CD4-positive, alpha-beta T cell treated with Interleukin-4 for 1 hour (primary cell): ENCODE measurements at places on chromosomes 5 and 9.

DNA sequence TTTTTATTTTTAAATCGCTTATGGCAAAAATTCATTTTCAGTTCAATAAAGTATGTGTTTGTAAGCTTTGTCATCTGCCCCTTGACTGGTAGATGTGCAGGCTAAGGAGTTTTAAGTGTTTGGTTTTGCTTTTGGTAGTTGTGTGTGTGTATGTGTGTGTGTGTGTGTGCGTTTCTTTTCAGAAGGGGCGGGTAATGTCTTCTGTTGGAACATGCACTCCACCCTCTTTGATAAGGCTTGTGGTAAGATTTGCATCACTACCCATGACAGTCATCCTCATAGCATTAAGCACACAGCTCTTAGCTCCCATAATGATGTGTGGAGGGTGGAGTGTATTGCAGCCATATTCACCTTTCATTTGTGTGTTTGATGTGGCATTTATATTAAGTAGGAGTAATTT, 92.1 kb upstream of the FSD1L start:
- peak; percentile 18 for DNase-seq

DNA sequence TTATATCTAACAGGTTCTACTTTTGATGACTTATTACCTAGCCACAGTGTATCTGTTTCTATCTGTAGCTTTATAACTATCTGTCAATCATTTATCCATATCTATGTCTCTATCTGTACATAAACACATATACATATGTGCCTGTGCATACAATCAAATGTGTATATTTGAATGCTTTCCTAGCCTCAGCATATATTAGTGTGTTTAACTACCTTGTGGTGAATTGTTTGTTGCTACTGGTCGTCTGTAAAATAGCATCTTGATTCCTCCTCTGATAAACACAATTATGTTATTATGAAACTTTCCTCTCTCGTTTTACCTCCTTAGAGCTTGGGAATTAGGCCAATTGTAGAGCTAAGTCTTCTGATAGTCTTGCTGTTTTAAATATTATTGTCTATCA, 44.4 kb downstream of the PARP8 start:
- DNase-seq, result no peak

- peak; percentile 13 for DNase-seq
Observed at GRCh38 chr9:37992924-37993349, 76.1 kb downstream of the SHB start.

DNA sequence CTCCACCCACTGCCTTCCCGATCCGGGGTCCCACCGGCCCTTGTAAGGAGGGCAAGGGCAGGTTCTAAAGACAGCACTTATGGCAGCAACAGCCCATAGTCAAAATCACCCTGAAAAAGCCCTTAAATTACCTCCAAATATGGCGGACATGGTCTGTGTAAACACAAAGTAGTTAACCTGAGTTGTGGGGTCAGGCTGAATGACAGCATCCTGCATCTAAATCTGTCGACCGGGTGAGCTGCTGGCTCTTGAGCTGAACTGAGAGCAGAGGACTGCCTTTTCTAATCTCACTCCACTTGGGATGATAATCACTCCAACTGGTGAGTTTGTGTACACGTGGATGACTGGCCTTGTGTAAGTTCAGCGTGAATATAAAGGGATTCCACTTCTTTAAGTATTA, 249.6 kb downstream of the DENND1A start:
- DNase-seq, result no peak

DNA sequence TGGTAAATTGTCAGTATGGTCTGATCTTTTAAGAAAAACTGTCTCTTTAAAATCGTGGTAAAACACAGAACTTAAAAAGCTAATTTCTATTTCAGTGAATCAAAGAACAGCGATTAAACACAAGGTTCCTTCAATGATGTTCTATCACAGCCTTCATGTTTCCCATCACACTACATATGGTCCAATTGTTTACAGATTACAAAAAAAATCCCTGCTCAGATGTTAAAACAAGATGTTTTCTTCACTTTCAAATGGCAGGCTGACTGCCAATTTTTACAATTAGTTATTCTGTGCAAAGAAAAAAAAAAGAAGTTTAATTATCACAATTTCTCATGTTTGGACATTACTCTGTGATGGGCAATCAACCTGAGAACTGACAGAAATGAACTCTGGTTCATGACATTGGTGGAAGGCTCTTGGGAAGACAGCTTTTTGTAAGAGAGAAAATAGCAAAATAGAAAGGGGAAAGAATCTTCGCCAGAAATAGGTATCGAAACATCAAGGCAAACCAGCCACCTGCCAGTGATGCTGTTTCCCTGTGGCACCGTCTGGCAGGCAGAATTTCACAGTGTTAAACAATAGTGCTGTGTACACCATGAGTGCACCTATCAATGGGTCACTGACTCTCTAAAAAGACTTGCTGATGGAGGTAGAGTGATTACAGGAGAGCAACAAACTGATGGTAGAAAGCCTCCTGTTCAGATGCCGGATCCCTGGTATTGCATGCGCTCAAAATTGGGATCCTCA, 1020.0 kb upstream of the ARRDC3 start:
- no peak for DNase-seq

GRCh38 chr9:118129541-118129940, 425.3 kb downstream of the TLR4 start:
- no peak for DNase-seq

- no peak for DNase-seq
Observed at GRCh38 chr5:103993031-103993430, 430.4 kb upstream of the NUDT12 start.

DNA sequence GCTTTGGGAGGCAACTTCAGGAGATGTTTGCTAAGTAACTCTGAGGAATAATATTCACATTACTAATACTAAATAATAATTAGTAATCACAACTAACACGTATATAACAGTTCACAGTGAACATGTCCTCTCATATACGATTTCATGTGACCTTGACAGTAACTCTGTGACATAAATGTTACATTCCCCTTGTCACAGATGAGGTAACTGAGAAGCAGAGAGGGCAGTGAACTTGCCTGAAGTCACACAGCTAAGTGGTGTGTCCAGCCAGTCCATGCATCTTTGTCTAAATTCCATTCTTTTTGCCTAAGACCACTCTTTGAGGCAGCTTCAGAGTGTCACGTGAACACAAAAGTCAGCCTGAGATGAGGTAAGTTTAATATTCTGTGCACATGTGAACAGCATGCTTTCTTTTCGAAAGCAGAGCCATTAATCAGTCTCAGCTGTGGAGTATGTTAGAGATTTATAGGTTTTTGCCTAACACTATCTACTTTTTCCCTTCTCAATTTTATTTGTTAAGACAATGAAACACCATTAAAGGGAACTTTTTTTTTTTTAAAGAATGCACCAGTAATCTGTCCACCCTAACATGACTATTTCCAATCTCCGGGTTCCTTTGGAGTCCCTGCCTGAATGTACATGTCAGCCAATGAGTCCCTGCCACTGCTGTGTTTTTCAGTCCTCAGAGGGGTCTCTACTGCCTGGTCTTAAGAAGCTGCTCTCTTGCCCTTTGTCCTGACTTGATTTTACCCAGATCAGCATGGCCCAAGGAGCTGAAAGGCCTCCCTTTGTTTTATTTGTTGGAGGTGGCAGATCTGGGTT, 43.5 kb downstream of the SH3PXD2B start:
- DNase-seq, result no peak

DNA sequence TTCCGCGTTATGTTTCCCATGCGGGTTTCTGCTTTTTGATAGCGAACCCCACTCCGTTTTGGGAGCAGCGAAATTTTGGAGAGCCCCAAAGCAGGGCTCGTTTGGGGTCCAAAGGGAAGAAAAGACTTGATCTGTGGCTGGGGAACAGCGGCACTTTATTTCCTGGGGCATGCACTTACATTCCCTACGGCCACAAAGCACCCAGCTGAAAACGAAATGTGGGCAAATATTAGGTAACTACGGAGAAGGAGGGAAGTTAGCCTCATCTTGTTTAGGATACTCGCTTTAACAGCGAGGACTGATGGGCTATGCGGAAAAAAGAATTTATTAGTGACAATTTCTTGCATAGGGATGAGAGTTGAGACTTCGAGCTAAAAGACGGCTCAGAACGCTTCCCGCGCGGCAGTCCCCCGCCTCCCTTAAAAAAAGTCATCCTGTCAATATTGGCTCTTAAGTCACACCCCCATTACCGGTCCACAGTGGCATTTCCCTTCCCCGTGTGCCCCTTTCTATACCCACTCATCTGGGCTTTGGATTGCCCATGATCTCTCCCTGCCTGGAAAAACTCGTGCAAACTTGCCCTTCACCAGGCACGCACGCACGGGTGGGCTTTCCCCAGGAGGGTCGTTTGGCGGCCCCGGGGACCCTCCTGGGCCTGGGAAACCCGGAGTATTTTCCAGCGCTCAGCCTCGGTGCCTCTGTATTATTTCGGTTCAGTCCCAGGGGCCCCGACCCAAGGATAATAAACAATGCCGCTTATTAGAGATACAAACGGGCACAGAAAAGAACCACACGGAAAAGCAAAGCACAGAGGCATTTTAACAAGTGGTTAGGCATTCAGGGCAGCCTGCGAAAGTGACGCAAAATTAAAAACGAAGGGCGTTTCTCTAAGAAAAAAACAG, 35.8 kb upstream of the NFIB start:
- no peak for DNase-seq

DNA sequence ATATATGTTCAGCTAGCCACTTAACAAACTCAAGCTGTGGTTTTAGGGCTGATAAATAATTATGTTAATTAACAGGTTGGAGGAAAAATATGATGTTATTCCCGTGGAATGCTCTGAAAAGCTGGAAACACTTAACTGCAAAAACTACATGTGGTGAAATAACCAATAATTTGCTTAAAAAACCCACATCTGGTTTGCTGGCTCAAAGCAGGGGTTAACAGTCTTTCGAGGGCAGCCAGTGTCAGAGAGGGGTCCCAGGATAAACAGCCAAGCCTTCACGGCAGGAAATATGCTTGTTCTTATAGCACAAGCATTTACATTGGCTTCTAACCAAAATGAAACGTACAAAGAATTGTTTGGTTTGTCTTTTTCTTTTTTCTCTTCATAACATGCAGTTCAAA, 254.0 kb upstream of the GAS1 start:
- DNase-seq, result no peak

GRCh38 chr9:100071271-100071670, 27.5 kb downstream of the ERP44 start:
- DNase-seq, result no peak

- DNase-seq, result no peak
Observed at GRCh38 chr9:27351438-27351837, 54.5 kb upstream of the EQTN start.

DNA sequence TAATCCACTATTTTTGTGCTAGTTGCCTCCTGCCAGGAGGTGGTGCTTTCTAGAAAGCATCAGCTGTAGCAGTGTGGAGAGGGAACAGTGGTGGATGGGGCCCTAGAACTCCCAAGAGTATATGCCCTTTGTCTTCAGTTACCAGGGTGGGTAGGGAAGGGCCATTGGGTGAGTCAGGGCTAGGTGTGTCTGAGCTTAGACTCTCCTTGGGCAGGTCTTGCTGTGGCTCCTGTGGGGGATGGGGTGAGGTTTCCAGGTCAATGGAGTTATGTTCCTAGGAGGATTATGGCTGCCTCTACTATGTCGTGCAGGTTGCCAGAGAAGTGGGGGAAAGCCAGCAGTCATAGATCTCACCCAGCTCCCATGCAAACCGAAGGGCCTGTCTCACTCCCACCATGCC, 11.3 kb upstream of the ADAMTS12 start:
- no peak for DNase-seq

DNA sequence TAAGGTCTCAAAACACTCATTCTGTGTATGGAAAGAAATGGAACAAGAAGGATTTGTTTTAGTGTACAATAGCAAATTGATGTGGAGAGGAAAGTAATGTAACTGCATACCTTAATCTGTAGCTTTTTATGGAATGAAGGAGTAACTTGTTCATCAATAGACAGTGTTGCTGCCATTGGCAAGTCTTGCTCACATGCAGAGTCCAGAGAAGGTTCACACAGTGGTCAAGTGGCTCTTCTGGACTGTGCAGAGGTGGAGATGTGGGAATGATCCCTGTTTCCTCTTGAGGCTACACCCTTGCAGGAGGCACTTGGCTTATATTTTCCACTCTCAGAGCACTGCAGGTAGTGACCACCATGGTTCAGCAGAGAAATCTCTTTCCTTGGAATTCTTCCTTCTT, 132.9 kb upstream of the ANKH start:
- no peak for DNase-seq

GRCh38 chr9:129330711-129331492, 152.8 kb upstream of the IER5L start:
- no peak for DNase-seq

- no peak for DNase-seq
Observed at GRCh38 chr9:135035781-135036760, 51.4 kb upstream of the OLFM1 start.

DNA sequence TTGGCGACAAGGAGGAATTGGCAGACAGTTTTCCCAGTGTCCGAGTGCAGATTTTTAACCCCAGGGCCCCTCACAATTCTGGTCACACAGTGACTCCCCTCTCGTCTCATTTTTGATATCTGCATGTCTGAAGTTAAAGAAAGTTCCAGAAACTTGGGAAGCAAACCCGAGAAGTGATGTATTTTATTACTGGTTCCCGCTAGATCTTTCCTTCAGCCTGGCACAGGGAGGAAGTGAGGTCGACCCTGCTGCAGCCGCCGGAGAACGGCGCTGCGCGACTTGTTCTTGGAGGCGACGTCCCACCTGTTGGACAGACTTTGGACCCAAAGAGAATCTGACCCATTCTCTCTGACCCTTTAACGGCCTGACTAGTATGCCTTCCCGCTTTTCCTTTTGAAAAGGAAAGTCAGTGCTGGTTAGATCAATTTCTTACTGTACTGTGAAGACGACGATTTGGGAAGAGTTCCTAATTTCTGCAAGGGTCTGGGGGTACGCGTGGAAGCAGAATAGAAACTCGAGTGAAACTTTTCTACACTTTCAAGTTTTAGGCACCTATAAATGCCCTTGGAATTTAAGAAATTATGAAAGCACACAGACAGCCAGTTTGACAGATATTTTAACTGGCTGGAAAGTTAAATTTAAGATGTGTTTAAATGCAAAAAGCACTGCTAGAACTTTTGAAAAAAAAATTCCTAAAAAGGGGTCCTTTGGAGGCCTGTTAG, 744 bp downstream of the OTULIN start:
- peak; percentile 15 for DNase-seq

DNA sequence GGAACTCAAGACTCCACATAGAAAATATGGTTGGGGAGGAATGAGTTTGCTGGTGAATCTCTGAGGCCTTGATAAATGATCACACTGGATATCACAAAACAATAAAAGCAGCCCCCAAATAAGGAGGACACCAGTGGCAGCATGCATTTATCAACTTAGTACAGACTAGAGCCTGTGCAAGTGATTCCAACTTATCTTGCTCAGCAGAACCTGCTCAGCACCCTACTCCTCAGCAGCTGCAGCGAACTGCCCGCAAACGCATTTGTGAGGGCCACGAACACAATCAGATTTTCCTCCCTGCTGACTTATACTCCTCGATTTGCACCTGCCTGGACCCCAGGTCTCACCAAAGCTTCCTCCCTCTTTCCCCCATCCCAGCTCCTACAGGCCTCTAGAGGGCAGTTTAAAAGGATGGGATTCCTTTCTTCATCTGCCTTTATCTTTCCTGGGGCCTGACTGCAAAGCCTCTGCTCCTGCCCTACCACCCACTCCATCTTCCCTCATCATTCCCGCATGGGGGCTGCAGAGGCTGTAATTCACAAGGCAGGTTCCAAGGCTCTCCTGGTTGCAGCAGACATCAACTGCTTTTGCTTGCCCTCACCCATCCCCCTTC, 41.2 kb downstream of the ANKS6 start:
- DNase-seq, result no peak
